ENCODE measurements at places on chromosomes 5 and 9. TPM values are rescaled to one million over a fixed set of nuclear protein-coding genes. Genes with fewer than 3 reads are reported as not detected.

The RIC1 gene
- 27.4 TPM for total RNA-seq

The DCAF12 gene
- total RNA-seq: 37.6 TPM

The GRIA1 gene
- total RNA-seq: 3.3 TPM

The CCNJL gene
- 8.4 TPM for total RNA-seq

The LOX gene
- total RNA-seq: 0.11 TPM

The FRMD3 gene
- total RNA-seq: 1.8 TPM

The DCAF10 gene
- total RNA-seq: 15.8 TPM

The FGF10 gene
- total RNA-seq: 1.3 TPM

The FOXB2 gene
- not detected for total RNA-seq

The DEPDC1B gene
- 142 TPM for total RNA-seq

The SUSD3 gene
- total RNA-seq: not detected

The TERT gene
- 2.4 TPM for total RNA-seq

All from neural progenitor cell (in vitro differentiated cells).